ENCODE measurements at places on chromosomes 3 and 15.
A peak's percentile ranks its signal among the peaks of the same experiment; 100 is the strongest.

- no peak for DNase-seq
Measured at GRCh38 chr3:121855555-121855954, 20.5 kb downstream of the EAF2 start.

DNA sequence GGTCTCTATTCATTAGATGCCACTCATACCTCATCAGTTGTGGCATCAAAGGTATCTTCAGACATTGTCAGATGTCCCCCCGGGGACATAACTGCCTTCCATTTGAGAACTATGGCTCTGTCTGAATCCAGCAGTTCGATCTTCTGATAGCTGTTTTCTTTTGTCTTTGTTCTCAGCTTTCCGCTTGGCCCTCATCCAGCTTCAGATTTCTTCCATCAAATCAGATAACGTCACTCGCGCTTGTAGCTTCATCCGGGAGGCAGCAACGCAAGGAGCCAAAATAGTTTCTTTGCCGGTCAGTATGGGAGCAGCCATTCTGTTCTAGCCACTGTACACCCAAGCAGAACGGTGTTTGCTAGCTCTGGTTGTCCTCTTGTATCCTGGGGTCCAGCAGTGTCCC, 4.4 kb downstream of the NIT2 start:
- no peak for DNase-seq

GRCh38 chr15:67548862-67549651, 6.6 kb downstream of the MAP2K5 start:
- no peak for DNase-seq

- no peak for DNase-seq
Measured at GRCh38 chr3:127489357-127489756, 101.2 kb downstream of the TPRA1 start.

GRCh38 chr3:159902546-159903314, 85.9 kb upstream of the IL12A start:
- no peak for DNase-seq

GRCh38 chr3:125194849-125195601, 17.5 kb downstream of the SLC12A8 start:
- DNase-seq: peak; percentile 78

DNA sequence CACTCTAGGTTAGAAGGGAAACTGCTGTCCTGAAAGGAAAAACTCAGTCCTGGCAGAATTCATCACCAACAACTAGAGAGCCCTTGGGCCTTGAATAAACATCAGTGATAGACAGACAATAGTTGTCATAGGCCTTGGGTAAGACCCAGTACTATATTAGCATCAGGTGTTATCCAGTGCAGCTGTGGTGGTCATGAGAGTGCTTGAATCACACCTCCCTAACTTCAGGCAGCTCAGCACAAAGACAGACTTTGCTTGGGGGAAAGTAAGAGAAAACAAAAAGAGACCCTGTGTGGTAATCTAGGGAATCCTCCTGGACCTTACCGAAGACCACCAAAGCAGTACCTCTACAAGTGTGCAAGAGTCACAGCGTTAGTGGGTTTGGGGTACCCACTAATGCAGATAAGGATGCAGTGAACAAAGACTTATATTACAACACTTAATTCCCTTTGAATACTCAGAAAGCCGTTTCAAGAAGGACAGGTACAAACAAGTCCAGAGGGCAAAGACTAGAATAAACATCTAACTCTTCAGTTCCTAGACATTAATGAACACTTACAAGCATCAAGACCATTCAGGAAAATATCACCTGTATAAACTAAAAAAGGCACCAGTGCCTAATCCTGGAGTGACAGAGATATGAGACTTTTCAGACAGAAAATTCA, 332.3 kb upstream of the EPHA3 start:
- DNase-seq: no peak

- no peak for DNase-seq
Measured at GRCh38 chr15:91801836-91802534, 51.5 kb upstream of the SLCO3A1 start.

GRCh38 chr3:141285570-141285969, 53.9 kb downstream of the PXYLP1 start:
- DNase-seq: no peak

- peak; percentile 64 for DNase-seq
Measured at GRCh38 chr15:45641999-45642932, 7.4 kb downstream of the SQOR start.

DNA sequence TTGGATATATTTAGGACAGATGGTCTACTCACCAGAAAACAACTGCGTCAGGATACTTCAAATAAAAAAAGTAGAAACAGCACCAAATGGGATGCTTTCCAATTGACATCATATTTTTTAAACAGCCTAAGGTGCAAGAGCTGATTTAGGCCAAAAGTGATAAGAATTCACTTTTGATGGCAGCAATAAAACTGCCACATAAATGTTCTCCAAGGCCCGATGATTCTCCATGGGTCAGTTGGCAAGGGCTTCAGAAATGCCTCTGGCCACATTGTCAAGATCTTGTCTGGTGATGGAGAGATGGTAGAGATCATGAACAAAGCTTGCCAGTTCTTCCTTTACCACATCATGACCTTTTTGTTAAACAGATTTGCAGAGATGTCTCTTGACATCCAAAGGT, 38.9 kb downstream of the LDHAL6B start:
- no peak for DNase-seq

DNA sequence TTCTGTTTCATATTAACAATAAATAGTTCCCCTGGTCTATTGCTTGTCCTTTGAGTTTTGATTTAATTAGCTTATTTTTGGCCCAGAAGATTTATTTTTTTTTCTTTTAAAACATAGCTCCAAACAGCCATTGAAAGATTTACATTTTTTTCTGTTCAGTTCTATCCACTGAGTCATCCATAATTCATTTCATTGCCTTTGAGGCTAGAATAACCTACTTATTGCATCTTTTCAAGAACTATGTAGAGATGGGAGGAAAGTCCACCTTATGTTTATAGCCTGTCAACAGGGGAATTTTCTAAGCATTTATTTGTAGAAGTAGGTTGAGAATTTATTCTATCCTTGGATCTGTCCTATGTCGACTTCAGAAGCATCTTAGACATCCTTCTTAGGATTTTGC, 53.4 kb upstream of the CHD2 start:
- DNase-seq: peak; percentile 84

GRCh38 chr3:127077505-127078064, 94.7 kb downstream of the PLXNA1 start:
- DNase-seq: no peak

DNA sequence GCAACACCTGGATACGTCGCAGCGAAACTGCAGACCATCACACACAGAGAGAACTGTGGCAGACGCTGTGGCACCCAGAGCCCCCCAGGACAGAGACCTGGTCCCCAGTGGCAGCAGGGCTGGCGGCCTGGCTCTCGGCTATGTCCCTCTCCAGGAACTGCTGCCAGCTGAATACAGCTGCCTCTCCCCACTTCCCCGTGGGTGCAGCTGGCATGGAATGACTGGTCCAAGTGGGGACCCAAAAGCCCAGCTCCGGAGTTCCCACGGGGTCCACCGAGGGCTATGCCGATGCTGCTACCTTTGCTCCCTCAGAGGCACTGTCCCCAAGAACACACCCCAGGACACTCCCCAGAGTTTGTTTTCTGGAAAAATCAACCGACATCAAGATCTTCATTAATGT, 67.8 kb upstream of the GATA2 start:
- DNase-seq: no peak

DNA sequence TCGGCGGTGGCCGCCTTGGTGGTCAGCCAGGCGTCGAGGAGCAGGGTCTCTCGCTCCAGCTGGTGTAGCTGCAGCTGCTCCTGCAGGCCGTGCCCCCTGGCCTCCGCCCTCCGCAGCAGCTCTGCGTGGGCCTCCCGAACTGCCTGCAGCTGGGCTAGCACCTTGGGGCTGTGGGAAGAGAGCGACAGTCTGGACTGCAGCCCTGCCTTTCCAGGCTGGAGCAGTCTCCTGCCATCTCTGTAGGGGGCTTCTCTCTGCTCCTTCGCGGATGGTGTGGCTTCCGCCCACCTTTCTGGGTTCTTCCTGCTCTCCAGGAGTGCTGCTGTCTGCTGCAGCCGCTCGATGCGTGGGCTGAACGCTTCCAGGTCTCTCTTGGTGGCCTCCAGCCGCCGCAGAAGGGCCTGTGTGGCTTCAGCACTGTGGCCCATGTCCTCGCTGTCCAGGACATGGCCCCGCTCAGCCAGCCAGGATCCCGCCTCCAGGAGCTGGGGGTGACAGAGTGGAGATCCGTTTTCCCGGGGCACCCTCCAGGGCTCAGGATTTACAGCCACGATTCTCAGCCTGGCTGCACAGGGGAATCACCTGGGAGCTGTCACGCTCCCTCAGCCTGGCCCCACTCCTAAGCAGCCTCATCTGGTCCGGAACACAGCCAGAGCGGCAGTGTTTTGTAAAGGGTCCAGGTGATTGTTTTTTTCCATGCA, 16.8 kb downstream of the PLA2G4B start:
- DNase-seq: no peak

- DNase-seq: peak; percentile 77
Measured at GRCh38 chr3:16151109-16151508, 23.4 kb upstream of the GALNT15 start.

DNA sequence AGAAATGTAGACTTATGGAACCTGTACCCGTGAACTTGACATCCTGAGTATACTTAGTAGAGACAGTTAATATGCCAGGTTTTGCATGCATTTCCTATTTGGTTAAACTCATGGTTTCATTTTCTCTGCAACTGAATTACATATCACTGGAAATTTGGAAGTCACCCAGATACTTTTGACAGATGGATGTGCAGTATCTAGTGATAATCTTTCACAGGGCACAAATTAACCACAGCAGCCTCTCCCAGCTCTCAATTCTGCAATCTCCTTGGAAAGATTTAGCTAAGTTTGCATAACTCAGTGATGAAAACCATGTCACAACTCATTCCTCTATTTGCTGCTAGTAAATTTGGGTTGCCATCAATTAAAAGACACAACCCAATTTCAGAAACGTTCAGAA, 162.3 kb upstream of the TPM1 start:
- DNase-seq: peak; percentile 79

DNA sequence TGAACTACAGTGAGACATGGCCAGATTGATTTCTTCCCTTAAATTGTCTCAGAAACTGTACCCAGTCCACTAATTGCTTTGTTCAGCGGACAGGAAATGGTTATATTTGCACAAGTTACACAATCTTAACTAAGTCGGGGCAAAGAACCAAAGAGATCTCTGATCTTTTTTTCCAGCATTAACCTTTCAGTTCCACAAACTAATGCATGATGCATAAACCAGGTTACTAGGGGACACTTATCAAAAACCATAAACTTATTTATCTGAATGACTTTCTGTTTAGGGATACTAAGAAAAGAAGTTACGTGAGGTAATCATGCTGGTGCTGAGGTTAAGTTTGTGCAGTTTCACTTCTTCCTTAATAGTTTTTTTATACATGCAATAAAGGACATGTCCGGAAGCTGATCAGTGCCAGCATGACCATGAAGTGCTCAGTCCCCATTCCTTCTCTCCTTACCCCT, 22.4 kb downstream of the FNDC3B start:
- no peak for DNase-seq

DNA sequence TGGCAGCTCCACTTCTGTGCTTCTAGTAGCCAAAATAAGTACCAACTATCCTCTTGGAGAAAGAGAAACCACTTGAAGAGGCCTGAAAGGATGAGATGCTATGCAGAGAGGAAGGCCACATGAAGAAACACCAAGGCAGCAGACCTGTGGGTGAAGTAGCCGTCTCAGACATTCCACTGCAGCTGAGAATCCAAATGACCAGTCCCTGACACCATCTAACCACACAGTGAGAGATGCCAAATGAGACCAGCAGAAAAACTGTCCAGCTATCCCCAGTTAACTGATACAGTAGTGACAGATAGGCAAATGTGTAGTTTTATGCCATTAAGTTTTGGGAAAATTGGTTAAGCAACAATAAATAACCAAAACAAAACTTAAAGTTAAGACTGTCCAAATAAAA, 47.9 kb upstream of the ZSCAN2 start:
- DNase-seq: no peak

DNA sequence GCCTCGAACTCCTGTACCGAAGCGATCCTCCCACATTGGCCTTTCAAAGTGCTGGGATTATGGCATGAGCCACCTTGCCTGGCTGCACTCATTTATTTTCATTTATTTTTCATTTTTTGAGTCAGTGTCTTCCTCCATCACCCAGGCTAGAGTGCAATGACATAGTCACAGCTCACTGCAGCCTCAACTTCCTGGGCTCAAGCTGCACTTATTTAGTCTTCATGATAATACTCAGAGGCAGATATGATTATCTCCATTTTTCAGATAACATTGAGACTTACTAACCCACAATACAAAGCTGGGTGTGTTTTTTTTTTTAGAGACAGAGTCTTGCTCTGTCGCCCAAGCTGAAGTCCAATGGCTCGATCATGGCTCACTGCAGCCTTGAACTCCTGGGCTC, 10.0 kb downstream of the PRKCI start:
- DNase-seq: no peak

DNA sequence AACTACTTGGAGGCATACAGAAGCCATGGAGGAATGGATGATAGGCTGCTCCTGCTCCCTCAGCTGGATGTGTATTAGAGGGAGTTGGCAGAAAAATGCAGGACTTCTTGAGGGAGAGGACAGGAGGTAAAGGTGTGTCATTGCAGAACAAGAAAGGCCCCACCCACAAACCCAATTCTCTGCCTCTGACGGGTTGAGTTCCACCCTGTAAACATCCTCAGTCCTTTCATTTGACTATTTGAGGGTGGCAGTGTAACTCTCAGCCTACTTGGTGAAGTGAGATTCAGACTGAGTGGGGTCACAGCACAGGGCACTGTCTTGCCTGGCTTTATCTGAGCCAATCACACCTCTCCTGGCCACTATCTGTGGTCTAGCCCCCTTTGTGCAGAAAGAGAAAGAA, at the start of gene TPRG1:
Gene TPRG1 (plus strand): TSS at position 265 of the 400 bp plus-strand sequence. CDS start 35,414 bp downstream, outside the sequence.
- DNase-seq: no peak

GRCh38 chr15:84034578-84035398, 200.8 kb upstream of the GOLGA6L4 start:
- DNase-seq: no peak

DNA sequence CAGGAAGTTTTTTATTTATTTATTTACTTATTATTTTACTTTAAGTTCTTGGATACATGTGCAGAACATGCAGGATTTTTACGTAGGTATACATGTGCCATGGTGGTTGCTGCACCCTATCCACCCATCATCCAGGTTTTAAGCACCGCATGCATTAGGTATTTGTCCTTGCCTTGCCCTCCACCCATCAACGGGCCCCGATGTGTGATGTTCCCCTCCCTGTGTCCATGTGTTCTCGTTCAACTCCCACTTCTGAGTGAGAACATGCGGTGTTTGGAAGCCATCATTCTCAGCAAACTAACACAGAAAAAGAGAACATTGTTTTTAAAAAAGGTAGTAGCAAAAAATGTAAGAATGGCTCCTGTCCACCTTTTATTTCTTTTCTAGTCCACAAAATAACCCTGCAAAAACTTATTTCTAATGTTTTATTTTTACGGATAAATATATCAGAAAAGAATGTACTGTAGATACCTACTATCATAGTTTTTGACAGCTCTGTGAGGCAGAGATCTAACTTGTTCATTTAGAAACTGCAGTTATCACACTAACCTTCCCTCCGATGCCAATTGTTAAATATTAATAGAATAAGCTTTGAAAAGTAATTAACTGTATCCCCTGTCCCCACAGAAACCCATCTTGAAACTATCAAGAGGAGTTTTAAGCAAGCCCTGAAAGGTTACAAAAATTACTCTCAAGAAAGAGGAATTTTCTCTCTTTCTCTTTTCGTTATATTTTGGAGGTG, 189.2 kb downstream of the LPP start:
- DNase-seq: no peak

- no peak for DNase-seq
Measured at GRCh38 chr15:101013769-101014675, 94.9 kb downstream of the LRRK1 start.

- no peak for DNase-seq
Measured at GRCh38 chr15:39431376-39431775, 149.5 kb upstream of the THBS1 start.

GRCh38 chr3:17836919-17837318, 94.5 kb upstream of the TBC1D5 start:
- DNase-seq: no peak
